Aorta (tissue), 5 donors: ENCODE measurements at places on chromosomes 7 and 10. TPM values are rescaled to one million over a fixed set of nuclear protein-coding genes. Genes with fewer than 3 reads are reported as not detected.

Gene SLC16A12
- total RNA-seq, result 0.21 TPM

Gene TFEC
- 7.4 TPM for total RNA-seq

Gene ITPRID1
- 0.09 TPM for total RNA-seq

Gene WDFY4
- total RNA-seq, result 7.3 TPM

Gene AASS
- total RNA-seq, result 42.4 TPM

Gene MRC1
- 58.3 TPM for total RNA-seq

Gene COL26A1
- total RNA-seq, result not detected

Gene NACAD
- total RNA-seq, result 15.7 TPM

Gene MYPN
- total RNA-seq, result not detected

Gene AKR1D1
- total RNA-seq, result not detected

GRCh38 chr10:90966146-90966545, 45.3 kb upstream of the ANKRD1 start:
- H3K27ac ChIP-seq, result no peak overlapping the region
- H3K36me3 ChIP-seq, result no peaks in the 10 kb centered on the region
- no peak overlapping the region for H3K4me3 ChIP-seq
- DNase-seq, result no peak
- no peaks in the 10 kb centered on the region for H3K27me3 ChIP-seq
- H3K4me1 ChIP-seq, result no peaks in the 10 kb centered on the region

DNA sequence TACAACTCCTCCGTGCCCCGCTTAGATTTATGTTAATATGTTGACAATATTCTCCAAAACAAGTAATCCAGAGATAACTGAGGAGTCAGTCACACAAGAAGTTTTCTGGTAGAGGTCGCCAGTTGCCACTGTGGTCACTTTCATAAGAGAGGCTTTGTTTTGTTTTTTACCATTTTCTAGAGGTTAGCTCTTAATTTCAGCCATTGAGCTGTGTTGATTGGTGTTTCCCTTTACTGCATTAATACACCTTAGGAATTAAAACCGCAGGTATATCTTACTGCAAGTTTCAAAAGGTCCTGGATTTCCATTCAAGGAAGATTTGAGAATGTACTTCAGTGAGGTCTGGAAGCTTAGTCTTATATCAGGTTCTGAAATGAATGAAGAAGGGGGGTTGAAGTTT, 3.5 kb downstream of the BMI1 start:
- no peaks in the 10 kb centered on the region for H3K27me3 ChIP-seq
- H3K27ac ChIP-seq, result no peak overlapping the region
- DNase-seq, result no peak

- no peak overlapping the region for H3K27ac ChIP-seq
- H3K4me1 ChIP-seq, result peaks cover 3% of the 10 kb centered on the region
- H3K27me3 ChIP-seq, result no peaks in the 10 kb centered on the region
- no peak for DNase-seq
Observed at GRCh38 chr10:7560519-7560918, 106.2 kb downstream of the ITIH5 start.

GRCh38 chr10:59002011-59002410, 174.4 kb upstream of the PHYHIPL start:
- no peak for DNase-seq
- no peak overlapping the region for H3K4me3 ChIP-seq
- H3K27me3 ChIP-seq, result no peaks in the 10 kb centered on the region
- no peaks in the 10 kb centered on the region for H3K36me3 ChIP-seq

GRCh38 chr10:45399113-45399512, 25.1 kb downstream of the ALOX5 start:
- H3K4me3 ChIP-seq, result no peak overlapping the region
- H3K27ac ChIP-seq, result no peak overlapping the region
- H3K27me3 ChIP-seq, result no peaks in the 10 kb centered on the region
- no peaks in the 10 kb centered on the region for H3K4me1 ChIP-seq

GRCh38 chr7:38545977-38546376, 85.2 kb downstream of the AMPH start:
- no peaks in the 10 kb centered on the region for H3K36me3 ChIP-seq
- no peak overlapping the region for H3K27ac ChIP-seq
- no peak overlapping the region for H3K4me3 ChIP-seq
- no peaks in the 10 kb centered on the region for H3K27me3 ChIP-seq
- no peak for DNase-seq
- no peaks in the 10 kb centered on the region for H3K4me1 ChIP-seq

DNA sequence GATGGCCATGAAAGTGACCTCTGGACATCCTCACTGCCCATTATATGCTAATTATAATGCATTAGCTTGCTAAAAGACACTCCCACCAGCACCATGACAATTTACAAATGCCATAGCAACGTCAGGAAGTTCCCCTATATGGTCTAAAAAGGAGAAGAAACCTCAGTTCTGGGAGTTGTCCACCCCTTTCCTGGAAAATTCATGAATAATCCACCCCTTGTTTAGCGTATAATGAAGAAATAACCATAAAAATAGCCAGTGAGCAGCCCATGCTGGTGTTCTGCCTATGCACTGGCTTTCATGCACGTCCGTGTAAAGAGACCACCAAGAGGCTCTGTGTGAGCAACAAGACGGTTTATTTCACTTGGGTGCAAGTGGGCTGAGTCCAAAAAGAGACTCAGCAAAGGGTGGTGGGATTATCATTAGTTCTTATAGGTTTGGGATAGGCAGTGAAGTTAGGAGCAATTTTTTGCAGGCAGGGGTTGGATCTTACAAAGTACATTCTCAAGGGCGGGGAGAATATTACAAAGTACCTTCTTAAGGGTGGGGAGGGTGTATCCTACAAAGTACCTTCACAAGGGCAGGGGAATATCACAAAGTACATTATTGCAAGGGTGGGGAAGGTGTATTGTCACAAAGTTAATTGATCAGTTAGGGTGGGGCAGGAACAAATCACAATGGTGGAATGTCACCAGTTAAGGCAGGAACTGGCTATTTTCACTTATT, 45.6 kb downstream of the LBX1 start:
- H3K36me3 ChIP-seq, result no peaks in the 10 kb centered on the region
- H3K27me3 ChIP-seq, result no peaks in the 10 kb centered on the region
- no peaks in the 10 kb centered on the region for H3K4me1 ChIP-seq

DNA sequence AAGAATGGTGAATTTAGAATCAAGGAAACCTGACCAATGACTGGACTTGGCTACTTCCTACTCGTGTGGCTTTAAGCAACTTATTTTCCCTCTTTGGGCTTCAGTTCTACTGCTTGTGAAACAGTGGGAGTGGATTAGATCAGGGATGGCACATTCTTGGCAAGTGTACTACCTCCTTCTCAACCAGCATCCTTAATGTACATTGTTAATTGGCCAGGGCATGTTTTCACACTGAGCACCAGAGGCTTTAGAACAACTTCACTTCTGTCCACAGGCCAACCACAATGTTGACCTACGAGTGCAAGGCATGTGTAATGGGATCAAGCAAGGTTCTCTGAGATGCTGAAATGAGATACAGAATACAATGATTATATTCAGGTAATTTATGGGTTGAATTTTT, 315.3 kb downstream of the ADRA2A start:
- no peak overlapping the region for H3K27ac ChIP-seq
- no peak overlapping the region for H3K4me3 ChIP-seq
- peaks cover 1% of the 10 kb centered on the region for H3K4me1 ChIP-seq

DNA sequence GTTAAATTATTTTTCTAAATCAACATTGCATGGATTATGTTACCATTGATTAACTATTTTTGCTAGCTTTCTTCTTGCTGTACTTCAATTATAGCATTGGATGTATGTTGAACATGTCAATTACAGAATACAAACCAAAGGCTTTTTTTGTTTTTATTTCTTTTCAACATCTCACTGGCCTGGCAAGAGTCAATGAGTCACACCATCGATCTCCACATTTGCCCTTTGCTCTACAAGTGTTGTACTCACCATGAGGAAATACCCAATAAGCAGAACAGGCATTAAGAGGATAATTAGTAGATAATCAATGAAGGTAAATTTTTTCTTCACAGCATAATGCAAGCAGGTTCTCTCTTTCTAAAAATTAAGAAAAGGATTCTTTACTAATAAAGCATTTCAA, 23.3 kb downstream of the ANKRD22 start:
- H3K36me3 ChIP-seq, result no peaks in the 10 kb centered on the region
- H3K27me3 ChIP-seq, result no peaks in the 10 kb centered on the region
- no peaks in the 10 kb centered on the region for H3K4me1 ChIP-seq
- no peak overlapping the region for H3K4me3 ChIP-seq

- no peaks in the 10 kb centered on the region for H3K36me3 ChIP-seq
- no peak overlapping the region for H3K4me3 ChIP-seq
- no peak for DNase-seq
Observed at GRCh38 chr7:84638339-84638697, 443.7 kb upstream of the SEMA3A start.

- DNase-seq, result no peak
- no peaks in the 10 kb centered on the region for H3K36me3 ChIP-seq
- H3K27me3 ChIP-seq, result no peaks in the 10 kb centered on the region
- no peak overlapping the region for H3K27ac ChIP-seq
- H3K4me3 ChIP-seq, result no peak overlapping the region
Observed at GRCh38 chr7:115124409-115124939, 202.6 kb downstream of the MDFIC start.

GRCh38 chr10:110407301-110408170, 90.2 kb upstream of the DUSP5 start:
- H3K4me3 ChIP-seq, result no peak overlapping the region
- H3K4me1 ChIP-seq, result no peaks in the 10 kb centered on the region
- no peaks in the 10 kb centered on the region for H3K36me3 ChIP-seq

DNA sequence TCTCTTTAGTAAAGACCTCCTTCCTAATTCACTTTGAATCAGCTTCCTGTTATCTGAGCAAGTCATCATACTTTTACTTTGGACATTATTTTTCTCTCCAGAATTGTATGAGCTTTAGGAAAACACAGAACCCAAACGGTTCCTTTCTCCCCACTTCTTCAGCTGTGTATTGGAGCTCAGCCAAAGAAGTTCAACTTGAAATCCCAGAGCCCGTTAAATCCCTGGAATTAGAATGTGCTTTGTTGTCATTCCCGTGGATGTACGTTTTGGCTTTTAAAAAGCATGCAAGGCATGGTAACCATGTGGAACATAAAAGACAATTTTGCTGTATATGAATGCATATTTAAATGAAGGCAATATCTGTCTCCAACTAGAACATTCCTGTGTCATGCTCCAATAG, 46.6 kb downstream of the AGMO start:
- no peaks in the 10 kb centered on the region for H3K36me3 ChIP-seq
- H3K4me1 ChIP-seq, result no peaks in the 10 kb centered on the region
- H3K27me3 ChIP-seq, result no peaks in the 10 kb centered on the region
- H3K4me3 ChIP-seq, result no peak overlapping the region
- no peak for DNase-seq

DNA sequence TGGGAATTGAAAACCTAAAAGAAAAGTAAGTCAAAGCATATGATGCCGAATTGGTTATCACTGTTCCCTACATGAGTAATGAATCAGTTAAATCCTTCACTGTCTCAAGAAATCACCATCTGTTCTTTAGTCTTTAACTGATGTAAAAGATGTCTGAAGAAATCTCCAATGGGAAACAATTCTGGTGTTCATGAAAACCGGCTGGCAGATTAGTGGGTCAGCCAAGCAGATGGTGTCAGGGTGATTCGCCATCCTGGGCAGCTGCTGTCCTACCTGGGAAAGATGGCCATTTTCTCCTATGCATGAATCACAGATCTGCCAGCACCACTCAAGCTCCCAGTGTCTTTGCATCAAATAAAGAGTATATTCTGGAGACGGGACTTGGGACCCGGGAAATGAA, 925.2 kb upstream of the GHITM start:
- no peaks in the 10 kb centered on the region for H3K27me3 ChIP-seq
- no peaks in the 10 kb centered on the region for H3K36me3 ChIP-seq
- H3K4me1 ChIP-seq, result no peaks in the 10 kb centered on the region
- H3K4me3 ChIP-seq, result no peak overlapping the region

GRCh38 chr7:17679458-17679857, 260.8 kb downstream of the SNX13 start:
- no peak for DNase-seq
- no peaks in the 10 kb centered on the region for H3K27me3 ChIP-seq
- H3K4me3 ChIP-seq, result no peak overlapping the region
- no peaks in the 10 kb centered on the region for H3K36me3 ChIP-seq
- no peak overlapping the region for H3K27ac ChIP-seq
- H3K4me1 ChIP-seq, result peaks cover 4% of the 10 kb centered on the region

DNA sequence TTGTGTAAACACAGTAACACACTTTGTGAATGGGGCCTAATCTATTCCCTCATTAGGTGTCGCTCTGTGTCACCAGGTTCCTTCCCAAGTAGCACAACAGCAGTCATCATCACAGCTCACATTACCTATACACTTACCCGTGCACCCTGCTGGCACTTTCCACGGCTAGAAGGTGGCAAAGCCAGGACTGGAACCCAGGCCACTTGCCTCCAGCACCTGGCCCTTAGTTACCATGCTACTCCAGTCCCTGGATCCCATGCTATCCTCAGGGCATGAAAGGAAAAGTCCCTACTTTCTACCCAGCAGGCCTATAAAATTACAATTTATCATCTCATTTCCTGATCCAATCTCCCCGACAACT, 18.4 kb downstream of the SMURF1 start:
- H3K4me3 ChIP-seq, result no peak overlapping the region
- peaks cover 9% of the 10 kb centered on the region for H3K4me1 ChIP-seq
- DNase-seq, result no peak
- no peaks in the 10 kb centered on the region for H3K36me3 ChIP-seq
- peak overlapping the region; percentile 58 for H3K27ac ChIP-seq
- no peaks in the 10 kb centered on the region for H3K27me3 ChIP-seq
